Stimulated activated CD4-positive, alpha-beta T cell treated with anti-CD3 and anti-CD28 coated beads, Interleukin-1b, Interleukin-23, amount 100 ng/mL, for 1 hour (primary cell): ENCODE measurements at places on chromosomes 5 and 9.

GRCh38 chr5:175658299-175659145 is 651 bp downstream of the HRH2 start:
- no peak for DNase-seq

DNA sequence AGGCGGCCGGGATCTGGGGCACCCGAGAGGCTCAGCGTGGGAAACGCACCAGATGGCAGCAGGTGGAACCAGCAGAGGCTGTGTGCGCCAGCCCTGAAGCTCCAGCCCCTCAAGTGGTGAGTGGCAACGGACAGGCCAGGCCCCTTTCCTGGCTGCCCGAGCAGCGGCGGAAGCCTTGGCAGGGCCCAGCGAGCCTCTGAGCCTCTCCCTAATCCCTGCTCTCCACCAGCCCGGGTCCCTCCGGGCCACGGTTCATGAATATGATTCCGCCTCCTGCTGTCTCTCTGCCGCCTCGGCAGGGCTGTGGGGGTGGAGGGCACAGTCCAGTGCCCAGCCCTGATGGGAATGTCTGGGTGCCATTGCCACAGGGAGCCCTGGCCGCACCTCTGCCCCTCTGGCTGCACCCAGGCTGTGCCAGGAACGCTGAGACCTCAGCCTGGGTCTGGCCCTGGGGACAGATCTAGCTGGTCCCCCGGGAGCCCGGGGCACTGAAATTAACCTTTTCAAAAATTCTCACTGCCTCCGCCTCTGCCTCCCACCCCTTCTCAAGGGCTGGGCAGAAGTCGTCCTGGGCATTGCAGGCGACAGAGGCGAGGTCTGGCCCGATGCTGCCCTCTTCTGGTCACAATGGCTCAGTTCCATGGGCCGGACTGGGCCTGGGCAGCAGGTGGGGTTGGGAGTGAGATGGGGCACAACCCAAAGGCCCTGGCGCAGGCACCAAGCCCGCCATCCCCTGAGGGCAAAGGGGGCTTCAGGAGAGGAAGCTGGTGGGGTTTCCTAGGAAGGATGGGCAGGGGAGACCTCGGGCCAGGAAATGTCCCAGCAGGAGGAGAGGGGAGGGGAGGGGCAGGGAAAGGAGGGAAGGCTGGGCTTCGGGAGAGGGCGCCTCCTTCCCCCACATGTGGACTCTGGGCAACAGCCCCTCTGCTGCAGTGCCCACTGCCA is 20.3 kb downstream of the CCDC187 start:
- DNase-seq = peak; percentile 45

DNA sequence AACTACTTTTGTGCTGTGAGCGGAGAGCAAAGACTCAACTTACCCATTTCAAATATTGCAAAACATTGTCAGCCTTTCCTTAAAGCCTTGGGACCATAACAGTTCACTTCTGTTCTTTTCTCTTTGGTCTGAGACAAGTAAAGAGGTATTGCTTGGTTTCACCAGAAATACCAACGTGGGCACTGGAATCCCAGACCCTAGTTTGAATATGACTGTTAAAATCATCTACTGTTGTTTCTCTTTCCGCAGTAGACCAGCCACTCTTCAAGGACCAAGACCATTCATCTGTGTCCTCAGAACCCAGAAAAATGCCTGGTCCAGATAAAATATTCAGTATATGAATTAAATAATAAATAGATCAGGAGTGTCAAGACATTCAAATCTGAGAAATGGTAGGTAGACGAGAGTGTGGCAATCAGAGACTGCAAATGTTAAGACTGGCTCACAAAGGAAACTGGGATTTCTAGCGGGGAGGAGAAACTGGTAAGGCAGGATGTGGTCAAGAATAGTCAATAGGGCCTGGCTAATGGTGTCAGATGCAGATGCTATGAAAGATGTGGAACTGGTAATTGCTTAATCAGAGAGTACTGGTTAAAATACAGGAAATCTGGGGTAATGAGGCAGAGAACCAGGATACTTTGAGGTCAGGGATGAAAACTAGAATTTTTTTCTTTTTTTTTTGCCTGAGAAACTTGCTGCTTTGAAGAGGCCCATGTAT is 82.1 kb upstream of the IL33 start:
- DNase-seq = no peak

DNA sequence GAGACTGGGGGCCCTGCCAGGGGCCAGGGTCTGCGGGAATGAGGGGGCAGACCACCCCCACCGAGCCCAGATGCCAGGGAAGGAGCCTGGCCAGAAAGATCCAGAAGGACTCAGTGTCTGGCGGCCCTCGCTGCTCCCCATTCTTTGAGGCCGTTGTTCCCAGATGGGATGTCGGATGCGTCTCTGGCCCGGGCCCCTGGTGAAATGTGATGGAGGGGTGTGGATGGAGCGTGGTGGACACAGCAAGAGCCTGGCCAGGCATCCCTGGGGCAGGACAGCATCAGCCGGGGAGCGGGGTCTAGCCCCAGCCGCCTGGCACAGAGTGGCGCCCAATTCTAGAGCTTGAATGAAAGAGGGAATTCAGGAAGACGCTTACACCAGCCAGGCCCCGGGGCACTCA is 46.2 kb upstream of the NKD2 start:
- no peak for DNase-seq

DNA sequence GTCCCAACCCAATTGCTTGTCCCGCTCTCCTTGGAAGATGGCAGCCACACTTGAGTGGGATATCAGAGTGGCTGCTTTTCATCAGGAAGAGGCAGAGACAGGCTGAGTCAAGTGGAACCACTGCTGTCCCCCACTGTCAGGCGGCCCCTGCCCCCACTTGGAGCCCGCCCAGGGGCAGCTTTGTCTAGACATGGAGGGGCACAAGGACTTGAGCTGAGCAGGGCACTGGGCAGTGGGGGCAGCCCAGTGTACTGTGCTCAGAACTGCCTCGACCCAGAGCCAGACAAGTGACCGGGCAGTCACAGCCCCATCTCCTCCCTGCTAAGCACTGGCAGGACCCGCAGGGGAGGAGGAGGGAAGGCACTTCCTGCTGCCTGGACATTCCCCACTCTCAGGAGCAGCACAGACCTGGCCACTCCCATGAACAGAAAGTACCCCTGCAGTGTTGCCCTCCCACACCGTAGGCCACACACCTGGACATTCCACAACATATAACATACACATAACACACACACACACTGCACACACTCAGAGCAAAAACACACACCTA is 91.0 kb downstream of the MRPL36 start:
- no peak for DNase-seq

DNA sequence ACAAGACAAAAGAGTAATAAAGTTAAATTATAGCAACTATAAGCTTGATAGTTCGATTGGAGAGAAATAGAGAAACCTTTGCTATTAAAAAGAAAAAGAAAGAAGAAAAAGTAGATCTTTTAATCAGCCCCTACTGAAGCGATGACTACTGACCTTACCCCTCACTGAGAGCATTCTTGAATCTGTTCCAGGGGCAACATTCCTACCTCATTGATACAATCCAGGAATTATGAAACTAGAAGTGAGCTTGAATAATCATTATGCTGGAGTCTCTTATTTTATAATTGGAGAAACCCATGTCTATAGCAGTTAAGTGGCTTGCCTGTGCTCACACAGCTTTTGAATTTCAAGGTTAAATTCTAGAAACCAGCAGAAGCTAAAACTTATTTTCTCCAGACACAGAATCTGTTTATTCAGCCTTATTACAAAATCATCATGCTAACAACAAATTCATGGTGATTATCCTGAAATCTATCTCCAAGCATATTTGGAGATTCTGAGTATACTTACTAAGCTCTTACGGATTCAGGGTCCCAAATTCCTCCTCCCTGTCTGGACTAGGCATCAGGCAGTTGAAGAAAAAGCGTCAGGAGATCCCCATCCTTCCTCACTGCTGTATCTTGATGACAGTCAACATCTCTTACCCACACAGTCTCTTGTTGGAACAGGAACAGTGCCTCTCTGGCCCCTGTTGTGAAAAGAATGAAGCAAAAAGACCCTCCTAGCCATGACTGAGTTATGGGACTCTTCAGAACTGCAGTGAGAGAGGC is 547.6 kb upstream of the WWC1 start:
- no peak for DNase-seq

DNA sequence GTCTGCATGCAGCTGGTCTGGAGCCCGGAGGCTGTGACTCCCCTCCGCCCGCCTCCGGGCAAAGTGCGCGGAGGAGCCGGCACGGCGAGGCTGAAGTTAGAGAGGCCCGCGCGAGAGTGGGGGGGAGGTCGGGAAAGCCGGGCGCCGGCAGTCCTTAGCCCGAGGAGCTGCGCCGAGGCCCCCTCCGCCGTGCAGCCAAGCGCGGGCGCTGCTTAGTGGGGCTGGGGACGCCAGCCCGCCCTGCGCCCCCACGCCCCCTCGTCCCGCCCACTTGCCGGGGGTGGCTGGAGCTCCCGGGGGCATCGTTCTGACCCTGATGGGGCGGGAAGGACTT is 403 bp downstream of the NINJ1 start:
- DNase-seq = no peak

GRCh38 chr5:115703514-115703913 is 77.7 kb upstream of the TMED7 start:
- no peak for DNase-seq

DNA sequence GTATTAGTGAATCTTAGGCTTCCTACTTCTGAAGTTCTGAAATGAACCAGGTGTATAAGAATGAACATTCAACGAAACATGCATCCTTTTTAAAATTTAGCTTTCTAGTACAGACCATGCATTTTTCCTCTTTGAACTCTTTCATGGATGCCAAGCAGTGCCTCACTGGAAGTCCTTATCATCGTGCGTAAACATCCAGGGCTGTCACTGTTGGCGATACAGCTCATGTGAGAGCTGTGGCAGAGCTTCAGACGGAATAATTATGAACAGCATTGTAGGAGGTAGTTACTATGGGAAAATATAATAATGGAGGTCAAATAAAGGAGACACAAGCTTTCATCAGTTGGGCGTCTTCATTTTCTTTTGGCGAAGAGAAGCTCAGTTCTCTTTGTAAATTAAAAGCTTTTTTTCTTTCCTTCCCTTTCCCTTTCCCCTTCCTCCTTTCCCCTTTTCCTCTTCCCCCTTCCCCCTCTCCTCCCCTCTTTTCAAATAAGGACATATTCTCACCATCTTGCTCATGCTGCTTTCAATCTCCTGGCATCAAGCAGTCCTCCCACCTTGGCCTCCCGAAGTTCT is 167.3 kb downstream of the KDM4C start:
- no peak for DNase-seq

DNA sequence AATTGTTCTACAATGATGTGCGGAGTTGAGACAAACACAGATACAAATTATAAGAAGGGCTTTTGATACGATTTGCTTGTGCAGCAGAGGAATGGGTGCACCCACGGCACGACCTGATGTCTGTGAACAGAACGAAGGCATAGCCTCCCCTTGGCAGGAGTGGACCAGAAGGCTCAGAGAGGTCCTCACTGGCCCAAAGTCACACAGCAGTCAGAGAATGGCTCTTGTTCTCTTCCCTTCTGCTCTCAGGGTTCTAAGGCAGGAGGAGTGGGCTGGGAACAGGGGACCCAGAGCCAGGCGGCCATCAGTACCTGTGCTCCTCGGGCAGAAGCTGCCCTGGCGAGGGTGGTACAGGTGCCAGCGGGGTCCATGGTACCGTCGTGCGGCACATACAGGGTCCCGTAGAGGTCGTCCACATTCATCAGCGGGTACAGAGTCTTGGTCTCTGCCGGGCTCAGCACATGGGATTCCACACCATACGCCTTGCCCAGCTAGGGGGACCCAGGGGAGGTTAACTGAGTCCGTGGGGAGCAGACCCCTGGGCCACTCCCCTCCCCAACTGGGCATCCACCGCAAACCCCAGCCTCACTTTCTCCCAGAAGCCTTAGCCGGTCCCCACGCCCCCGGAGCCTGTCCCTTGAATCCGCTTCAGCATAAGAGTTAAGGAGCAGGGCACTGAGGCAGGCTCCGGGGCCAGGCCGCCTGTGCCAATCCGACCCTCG is 7.0 kb downstream of the SARDH start:
- DNase-seq = no peak

DNA sequence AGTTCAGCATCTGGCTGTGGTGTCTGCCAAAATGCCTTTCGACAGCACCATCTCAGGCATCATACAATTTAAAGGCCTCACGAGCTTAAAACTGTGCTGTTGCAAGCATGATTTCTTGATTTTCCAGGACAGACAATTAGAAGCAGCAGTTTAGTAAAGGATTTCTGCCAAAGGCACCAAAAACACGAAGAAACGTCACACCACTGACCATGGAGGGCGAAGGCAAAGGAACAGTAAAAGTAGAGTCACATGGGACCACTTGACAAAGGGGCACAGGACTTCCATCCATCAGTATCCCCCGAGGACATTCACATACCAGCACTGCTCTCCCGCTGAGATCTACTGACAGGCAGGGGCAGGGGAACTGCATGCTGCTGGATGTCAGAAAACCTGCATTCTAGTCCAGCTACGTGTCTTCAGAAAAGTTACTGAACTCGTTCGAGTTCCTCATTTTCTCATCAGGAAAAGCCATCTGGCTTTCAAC is 70.4 kb upstream of the FBXW11 start:
- DNase-seq = no peak
